ENCODE measurements at places on chromosomes 2 and 18.
A peak's percentile ranks its signal among the peaks of the same experiment; 100 is the strongest.

GRCh38 chr2:163548970-163549369, 186.8 kb downstream of the FIGN start:
- DNase-seq, result no peak

DNA sequence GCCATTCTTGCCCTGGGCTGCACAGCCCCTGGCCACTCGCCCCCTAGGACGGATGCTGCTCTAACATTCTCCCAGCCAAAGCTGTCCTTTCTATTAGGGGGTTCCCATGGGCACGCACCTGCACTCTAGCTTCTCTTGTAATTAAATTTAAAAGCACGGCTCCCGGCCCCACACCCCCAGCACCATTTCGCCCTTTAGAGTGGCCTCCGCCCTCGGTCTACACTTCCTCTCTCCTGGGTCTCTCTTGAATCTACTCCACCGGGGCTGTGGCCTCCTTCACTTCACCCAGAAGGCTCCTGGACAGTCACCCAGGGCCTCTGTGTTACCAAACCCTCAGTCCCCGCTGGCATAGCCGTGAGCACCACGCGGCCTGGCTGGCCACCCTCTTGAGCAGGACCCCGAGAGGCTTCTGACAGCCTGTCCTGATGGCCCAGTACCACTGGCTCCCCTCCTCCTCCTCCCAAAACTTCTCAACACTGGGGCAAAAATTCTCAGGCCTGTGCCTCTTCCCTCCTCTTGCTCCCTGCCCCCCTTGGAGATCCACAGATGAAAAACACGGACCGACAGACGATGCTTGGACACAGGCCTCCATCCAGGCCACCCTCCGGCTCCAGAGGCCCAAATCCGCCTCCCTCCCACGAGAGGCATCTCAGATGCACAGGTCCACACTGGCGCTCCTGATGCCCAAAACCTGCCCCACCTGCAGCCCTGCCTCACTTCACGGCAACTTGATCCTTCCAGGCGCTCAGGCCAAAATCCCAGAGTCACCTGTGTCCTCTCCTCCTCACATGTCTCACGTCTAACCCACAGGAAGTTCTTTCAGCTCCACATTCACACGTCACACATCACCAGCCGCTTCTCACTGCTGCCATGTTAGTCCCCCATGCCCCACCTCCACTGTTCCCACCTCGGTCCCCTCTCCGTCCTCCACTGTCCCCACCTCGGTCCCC, 6.9 kb upstream of the RAB17 start:
- DNase-seq, result no peak

- DNase-seq, result no peak
Observed at GRCh38 chr18:62001396-62001795, 108.6 kb upstream of the RNF152 start.

- DNase-seq, result no peak
Observed at GRCh38 chr2:191629976-191630712, 47.8 kb upstream of the NABP1 start.

GRCh38 chr2:65300134-65300760, 72.6 kb downstream of the ACTR2 start:
- DNase-seq, result peak; percentile 96

GRCh38 chr2:9638532-9638931, 7.7 kb upstream of the YWHAQ start:
- no peak for DNase-seq

DNA sequence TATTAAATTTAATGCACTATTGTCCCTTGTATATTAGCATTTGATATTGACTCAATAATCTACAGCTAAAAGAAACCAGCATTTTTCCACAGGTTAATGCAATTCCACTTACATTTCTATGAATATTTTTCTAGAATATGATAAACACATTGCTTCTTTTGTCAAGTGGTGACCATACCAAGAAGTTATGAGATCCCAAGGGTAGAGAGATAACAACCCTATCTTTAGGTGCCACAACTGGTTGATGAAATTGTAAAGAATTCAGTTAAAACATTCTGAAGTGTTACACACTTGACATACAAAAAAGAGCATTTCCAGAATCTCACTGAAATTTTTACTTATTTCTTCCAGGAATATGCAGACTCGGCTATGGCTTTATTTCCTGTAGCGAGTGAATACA, 56.0 kb downstream of the ABCG8 start:
- no peak for DNase-seq
